Fibroblast of skin of right quadriceps (primary cell): ENCODE measurements at places on chromosomes 1 and 21.

GRCh38 chr1:43711049-43711448 is 3.7 kb downstream of the ST3GAL3 start:
- DNase-seq = peak; percentile 78

GRCh38 chr1:223006371-223006770 is 136.7 kb downstream of the TLR5 start:
- no peak for DNase-seq

- DNase-seq = no peak
Observed at GRCh38 chr21:42570841-42571387, 57.3 kb downstream of the SLC37A1 start.

DNA sequence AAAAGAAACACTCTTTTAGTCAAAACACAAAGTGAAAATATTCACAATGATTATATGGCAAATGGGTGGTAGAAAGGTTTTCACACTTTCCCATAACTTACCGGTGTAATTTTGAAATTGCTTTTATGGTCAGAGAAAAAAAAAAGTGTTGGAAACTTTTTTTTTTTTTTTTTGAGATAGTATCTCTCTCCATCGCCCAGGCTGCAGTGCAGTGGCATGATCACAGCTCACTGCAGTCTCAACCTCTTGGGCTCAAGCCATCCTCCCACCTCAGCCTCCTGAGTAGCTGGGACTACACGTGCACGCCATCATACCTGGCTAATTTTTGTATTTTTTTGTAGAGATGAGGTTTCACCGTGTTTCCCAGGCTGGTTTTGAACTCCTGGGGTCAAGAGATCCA is 3.3 kb downstream of the IFNGR2 start:
- DNase-seq = no peak

- no peak for DNase-seq
Observed at GRCh38 chr1:233360525-233361102, 33.1 kb downstream of the MAP3K21 start.

- DNase-seq = no peak
Observed at GRCh38 chr1:207079706-207080241, 8.9 kb upstream of the C4BPB start.

DNA sequence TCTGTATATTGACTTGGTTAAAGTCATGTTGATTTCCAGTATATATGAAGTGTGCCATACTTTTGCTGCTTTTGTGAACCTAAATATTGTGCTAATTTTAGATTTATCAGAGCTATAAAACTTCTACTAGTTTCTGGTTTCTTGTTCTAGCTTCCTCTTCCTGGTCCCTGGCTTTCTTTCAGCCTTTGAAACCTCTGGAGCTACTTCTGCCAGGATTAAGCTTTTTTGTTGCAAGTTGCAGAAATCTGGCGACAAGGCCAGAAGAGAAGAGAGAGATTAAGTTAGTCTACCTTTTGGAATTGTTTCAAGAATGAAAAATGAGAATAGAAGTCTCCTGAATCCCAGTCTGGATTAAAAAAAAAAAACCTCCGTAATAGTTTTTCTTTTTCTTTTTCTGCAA is 13.5 kb downstream of the RNF2 start:
- no peak for DNase-seq

GRCh38 chr1:94905207-94905606 is 21.7 kb downstream of the CNN3 start:
- DNase-seq = no peak

DNA sequence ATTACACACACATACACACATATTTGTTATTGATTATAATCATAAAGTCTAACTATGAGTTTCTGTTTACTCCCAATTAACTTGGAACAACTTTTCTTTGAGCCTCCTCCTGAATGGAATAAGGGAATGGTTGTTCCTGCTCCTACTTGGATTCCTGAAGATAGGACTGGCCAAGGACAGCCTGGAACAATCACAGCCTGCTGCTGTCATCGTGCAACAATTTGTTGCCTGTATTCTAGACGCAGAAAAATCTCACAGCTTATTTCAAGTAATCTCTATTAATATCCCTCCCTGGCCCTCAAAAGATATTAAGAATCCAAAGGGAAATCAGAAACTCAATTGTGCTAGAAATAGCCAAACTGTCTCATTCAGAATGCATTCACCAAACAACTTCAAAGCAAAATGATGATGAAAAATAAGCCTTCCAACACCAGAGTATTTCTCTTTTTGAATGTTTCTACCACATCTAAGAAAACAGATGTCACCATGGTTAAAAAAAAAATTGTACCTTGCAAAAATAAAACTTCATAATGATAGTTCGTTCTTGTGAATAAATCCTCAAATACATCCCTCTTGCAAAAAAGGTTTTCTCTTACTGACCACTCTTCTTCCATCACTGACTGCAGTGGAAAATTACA is 30.9 kb downstream of the RCAN1 start:
- no peak for DNase-seq

GRCh38 chr1:55203064-55203463 is 12.1 kb downstream of the USP24 start:
- DNase-seq = no peak

DNA sequence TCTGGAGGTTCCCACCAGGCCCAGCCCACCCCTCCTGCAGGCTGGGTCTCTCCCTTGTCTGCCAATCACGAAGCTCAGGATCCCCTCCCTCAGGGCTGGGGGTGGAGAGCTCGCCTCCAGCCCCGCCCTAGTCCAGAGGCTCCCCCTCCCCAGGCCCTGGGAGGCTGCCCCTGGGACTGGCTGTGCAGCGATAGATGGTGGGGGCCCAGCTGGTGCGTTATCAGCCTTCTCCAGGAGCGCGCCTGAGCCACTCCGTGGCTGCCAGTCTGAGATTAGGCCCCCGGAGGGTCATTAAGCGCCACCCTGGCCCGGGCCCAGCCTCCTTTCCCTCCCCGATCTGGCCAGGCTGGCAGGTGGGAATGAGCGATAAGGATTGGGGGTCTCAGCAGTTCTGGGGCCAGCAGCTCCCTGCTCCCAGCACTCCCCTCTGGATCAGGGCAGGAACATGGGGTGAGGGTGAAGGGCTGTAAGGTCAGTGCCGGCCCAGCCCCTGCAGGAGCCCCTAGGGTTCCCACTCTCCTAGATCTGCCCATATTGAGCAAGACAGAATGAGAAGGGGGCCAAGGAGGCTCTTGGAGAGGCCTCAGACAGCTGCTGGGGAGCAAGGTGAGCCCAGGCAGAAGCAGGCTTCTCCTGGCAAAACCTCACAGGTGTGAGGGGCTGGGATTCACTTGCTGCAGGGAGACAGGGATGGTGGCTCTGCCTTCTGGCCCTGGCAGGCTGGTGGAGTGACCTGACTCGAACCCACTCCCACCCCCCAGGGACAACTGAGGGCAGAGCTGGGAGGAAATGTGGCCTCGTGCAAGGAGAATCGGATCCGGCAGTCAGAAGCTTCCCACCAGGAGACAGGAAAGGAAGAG is 8.5 kb downstream of the PDZK1IP1 start:
- DNase-seq = no peak

DNA sequence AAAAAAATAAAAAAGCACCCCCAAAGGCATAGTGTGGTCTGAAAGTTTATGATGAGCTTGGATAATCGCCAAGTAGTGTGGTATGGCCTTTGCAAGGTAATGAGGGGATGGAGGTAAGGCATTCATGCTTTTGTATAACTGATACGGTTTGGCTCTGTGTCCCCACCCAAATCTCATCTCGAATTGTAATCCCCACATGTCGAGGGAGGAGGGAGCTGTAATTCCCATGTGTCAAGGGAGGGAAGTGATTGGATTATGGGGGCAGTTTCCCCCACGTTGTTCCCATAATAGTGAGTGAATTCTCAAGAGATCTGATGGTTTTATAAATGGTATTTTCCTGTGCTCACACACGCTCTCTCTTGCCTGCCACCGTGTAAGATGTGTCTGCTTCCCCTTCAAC is 215.5 kb downstream of the NFIA start:
- no peak for DNase-seq

DNA sequence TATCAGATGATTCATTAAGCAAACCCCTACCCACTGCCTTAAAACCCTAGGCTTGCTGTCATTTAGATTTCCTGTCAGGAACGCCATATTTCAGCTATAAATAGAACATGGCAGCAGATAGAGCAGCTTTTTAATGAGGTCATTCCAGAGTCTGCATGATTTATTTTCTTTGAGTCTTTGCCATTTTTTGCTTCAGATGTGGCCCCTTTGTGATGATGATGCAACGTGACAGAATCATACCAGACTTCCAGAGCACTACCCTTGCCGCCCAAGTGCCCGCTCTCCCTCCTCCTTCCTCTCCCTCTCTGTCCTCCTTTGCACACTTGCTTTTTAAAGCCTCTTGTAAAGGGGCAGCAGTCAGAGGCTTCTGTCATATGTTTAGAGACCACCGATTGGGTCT is 55.5 kb upstream of the TRIM67 start:
- peak; percentile 89 for DNase-seq

- DNase-seq = no peak
Observed at GRCh38 chr1:65316233-65316632, 6.9 kb downstream of the DNAJC6 start.

DNA sequence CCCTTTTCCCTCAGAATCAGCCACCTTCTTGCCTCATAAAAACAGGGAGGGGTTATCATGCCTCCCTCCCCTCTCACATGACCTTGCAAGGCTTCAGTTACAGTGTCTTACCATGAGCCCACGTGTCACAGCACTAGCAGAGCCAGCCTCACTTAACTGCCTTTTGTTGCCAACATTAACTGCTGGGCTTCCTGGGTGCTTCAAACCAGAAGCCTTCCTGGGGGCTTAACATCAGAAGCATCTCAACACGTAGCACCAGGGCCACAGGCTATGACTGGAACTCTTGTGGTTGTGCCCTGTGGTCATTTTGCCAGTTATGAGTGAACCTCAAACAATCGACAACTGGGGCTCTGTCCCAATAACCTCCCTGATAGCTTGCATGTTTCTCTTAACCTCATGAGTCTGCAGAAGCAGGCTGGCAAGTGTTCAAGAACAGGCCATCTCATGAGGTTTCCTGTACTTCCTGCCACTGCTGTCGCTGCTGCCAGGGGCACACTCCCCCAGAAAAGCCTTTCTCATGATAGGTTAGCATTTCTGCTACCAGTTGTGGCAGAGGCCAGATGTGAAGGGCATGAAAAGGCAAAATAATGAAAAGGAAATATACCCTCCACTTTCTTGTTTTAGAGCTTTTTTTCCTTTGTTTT is 132.2 kb downstream of the GLUL start:
- DNase-seq = peak; percentile 17

- no peak for DNase-seq
Observed at GRCh38 chr1:22128392-22128791, 14.5 kb downstream of the WNT4 start.

- peak; percentile 36 for DNase-seq
Observed at GRCh38 chr1:215018555-215018954, 64.0 kb upstream of the KCNK2 start.

- DNase-seq = no peak
Observed at GRCh38 chr1:20354610-20355009, 63.9 kb downstream of the VWA5B1 start.

DNA sequence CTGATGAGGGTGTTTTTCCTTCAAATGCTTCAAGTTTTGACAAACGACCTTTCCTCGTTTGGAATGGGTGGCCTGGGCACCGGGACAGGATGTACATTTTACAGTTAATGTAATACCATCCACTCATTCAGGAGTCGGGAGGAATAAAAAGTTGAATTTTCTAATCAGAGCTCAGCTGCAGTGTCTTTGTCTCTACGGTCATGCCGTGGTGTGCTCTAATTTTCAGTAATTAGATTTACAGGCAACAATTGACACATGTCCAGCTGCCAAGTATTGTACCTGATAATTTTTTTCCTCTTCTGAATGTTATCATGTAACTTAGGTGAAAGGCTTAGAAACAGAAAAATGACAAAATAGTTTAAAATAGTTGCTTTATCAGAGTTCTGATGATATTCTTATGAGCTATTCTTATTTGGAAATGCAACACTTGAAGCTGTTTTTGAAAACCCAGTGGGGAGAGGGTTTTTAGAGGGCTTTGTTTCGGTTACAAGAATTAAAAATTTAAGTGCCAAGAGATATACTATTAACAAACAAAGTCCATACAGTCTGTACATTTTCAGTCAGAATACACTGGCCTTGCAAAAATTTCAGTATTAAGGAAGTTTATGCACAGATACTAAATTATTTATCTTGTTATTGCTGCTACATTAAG is 1.0 kb downstream of the CDKN2C start:
- no peak for DNase-seq

GRCh38 chr1:93440272-93440671 is 7.6 kb upstream of the FNBP1L start:
- DNase-seq = no peak

- DNase-seq = no peak
Observed at GRCh38 chr1:24918370-24918769, 11.7 kb downstream of the RUNX3 start.

- DNase-seq = no peak
Observed at GRCh38 chr1:29113413-29114117, 10.1 kb downstream of the TMEM200B start.

DNA sequence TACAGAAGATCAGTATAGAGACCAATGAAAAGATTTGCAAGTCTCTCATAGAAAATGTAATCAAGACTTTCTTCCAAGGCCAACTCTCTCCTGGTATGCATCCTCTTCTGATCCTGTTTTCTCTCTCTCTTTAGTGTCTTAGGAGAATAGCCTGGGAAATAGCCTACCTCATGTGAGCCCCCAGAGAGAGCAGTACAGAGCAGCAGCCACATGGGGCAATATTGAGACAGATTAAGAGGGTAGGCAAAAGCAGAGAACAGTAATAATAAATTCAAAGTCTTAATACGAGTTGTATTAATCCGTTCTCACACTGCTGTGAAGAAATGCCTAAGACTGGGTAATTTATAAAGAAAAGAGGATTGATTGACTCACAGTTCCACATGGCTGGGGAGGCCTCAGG is 61.4 kb downstream of the RNASEL start:
- DNase-seq = no peak

GRCh38 chr1:164719676-164720439 is 160.9 kb downstream of the PBX1 start:
- DNase-seq = no peak

GRCh38 chr1:28064064-28064463 is 24.3 kb downstream of the EYA3 start:
- DNase-seq = peak; percentile 79

DNA sequence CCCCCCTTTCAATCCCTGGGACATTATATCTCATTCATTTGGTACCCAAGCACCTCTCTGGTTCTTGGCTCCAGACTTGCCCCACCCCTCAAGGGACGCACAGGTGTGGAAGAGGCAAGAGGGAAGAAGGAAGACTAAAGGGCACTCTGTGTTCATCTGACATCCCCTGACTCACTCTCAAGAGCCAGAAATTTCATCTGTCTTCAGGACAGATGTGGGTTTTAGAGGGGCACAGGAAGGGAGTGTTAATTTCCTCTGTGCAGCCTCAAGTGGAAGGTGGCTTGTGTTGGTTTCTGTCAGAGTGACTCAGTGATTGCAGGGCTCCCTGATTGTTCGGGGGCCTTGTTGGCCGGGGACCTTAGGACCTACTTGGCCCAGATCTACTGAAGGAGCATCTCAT is 2.4 kb downstream of the C2CD4D start:
- no peak for DNase-seq
